Stimulated activated CD8-positive, alpha-beta memory T cell treated with anti-CD3 and anti-CD28 coated beads, Interleukin-4, amount 100 ng/mL, for 1 hour (primary cell): ENCODE measurements at places on chromosomes 12 and 14.

DNA sequence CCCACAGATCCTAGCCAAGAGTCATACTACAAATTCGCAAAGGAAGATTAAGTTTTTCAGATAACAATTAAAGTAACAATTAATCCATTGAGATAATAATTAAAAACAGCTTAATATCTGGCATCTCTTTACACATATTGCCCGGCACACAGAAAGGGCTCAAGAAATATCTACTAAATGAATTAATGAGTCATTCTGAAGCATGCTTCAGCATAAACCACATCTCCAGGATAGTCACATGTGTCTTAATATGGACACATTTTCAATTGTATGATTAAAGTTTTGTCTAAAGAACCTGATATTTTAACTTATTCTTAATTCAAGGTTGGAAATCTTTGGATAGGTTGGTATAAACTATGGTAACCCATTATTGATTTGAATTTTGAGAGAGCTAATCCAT lies 9.6 kb downstream of the ITPR2 start:
- DNase-seq, result no peak

DNA sequence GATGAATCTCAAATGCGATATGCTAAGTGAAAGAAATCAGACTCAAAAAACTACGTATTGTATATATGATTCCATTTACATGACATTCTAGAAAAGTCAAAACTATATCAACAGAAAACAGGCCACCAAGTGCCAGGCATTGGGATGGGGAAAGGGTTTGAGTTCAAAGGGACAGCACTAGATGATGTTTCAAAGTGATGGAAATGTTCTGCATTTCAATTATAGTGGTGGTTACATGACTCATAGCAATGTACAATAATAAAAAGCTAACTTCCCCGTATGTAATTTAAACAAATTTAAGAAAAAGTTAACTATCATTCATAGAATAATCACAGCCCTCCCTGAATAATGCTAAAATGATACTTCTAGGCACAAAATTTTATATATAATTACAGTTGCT lies 13.5 kb downstream of the HECTD1 start:
- no peak for DNase-seq

DNA sequence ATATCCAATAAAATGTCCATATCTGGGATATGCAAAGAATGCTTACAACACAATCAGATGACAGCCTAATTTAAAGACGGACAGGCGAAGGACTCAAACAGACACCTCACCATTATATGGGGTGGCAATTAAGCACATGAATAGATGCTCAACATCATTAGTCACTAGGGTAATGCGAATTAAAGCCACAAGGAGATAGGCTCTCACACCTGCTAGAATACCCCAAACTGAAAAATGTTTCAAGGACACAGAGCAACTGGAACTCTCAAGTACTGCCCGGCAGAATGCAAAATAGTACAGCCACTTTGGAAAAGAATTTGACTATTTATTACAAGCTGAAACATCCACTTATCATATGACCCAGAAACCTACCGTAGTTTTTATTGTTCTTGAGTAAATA lies 42.9 kb downstream of the FERMT2 start:
- DNase-seq, result no peak

DNA sequence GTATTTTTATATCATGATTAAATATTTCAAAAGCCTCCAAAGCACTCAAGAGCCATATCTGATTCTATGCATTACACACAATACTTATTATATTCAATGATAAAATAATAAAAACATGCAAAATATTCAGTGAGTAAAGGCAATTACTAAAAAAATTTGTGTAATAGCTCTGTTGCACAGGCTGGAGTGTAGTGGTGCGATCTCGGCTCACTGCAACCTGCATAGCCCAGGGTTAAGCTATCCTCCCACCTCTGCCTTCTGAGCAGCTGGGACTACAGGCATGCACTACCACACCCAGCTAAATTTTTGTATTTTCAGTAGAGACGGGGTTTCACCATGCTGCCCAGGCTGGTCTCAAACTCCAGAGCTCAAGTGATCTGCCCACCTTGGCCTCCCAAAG lies 45.4 kb downstream of the SBNO1 start:
- no peak for DNase-seq

- no peak for DNase-seq
These were observed 953.6 kb downstream of the SLC6A15 start for GRCh38 chr12:83958997-83959396.

GRCh38 chr12:10900530-10900929 lies 8.8 kb downstream of the TAS2R13 start:
- DNase-seq, result no peak

- DNase-seq, result no peak
These were observed 46.3 kb downstream of the PPP2R5E start for GRCh38 chr14:63496837-63497400.

GRCh38 chr12:69620077-69620476 lies 9.4 kb upstream of the LRRC10 start:
- no peak for DNase-seq

DNA sequence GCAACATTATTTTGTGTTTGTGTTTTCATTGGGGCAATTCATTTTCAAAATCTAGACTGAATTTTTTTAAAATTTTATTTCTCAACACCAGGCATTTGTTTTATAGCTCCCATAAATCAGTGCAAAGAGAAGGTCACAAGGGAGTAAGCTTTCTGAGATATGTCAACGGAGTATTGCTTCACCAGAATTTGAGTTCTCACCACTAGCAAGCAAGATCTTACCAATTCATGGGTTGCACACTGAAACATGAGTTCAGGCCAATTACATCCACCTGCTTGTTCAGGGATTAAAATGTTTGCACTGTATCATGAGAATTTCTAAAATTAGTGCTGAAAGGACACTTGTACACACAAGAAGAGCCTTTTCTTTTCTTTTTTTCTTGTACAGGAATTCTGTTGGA lies 121.9 kb downstream of the CAND1 start:
- no peak for DNase-seq

DNA sequence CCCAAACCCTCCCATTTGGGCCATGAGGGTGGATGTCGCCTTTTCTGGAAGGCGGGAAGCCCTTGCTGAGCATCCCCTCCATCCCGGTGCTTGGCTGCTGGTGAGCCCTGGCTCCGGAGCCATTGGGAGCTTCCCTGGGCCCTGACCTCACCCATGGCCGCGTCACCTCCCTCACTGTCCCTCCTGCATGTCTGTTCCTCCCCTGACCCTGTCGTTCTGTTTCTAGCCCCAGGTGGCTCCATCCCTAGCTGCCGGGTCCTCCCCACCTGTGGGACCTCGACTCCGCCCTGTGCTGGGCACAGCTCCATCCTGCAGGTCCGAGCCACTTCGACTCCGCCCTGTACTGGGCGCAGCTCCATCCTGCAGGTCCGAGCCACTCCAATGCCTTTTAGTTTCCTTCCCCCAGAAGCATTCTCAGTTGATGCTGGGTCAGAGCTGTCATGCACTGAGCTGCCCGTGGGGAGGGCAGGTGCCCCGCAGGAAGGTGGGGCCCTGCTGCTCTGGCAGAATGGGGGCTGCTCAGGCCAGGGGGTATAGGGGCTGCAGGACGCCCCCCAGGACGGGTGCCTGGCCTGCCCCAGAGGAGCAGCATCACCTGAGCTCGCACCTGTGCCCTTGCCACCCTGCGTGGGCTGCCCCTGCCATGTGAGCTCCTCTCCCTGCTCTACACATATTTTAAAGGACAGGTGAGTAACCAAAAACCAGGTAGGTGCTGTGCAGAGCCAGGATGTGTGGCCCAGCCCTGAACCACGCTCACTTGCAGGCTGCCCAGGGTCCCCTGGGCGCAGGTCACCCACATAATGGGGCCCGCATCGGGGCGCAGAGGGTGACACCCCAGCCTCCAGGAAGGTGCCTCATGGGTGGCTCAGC lies 19.0 kb downstream of the NOC4L start:
- DNase-seq, result no peak

DNA sequence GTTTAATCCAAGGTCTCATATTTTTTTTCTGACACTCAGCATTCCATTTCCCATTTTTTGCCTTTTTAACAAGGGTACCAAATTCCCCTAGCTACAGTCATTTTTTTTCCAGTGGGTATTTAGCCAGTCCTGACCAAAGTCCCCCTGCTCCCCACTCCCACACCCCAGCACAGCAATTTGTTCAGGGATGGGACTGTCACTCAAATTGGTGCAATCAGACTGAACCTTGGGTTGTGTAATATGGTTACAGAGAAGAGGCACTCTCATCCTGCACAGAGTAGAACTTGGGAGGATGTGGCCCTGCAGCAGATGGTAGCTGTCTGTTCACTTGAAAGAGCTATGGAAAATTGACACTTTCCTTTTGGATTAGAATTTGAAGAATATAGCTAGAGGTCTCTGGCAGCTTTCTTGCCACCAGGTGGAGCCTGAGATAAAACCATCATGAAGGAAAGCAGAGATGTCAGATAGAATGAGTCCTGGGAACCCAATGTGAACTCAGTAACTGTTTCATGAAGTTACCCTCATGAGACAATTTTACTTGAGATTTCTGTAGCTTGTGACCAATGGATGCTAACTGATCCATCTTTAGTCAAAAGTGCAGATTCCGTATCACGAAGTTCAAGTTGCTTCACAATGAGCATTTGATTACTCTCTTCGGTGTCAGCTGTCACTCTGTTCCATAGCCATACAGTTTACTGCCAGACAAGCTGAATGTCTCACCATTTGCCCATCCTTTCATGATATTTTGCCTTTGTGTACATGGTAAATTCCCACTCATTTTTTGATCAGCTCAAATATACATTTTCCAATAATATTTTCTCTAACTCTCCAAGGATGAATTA lies 394.0 kb upstream of the SYT1 start:
- no peak for DNase-seq

- DNase-seq, result no peak
These were observed 13.1 kb downstream of the DYNC1H1 start for GRCh38 chr14:101977311-101978071.
